Urothelium cell line (cell line): ENCODE measurements at places on chromosomes 11 and 22.
A peak's percentile ranks its signal among the peaks of the same experiment; 100 is the strongest.

DNA sequence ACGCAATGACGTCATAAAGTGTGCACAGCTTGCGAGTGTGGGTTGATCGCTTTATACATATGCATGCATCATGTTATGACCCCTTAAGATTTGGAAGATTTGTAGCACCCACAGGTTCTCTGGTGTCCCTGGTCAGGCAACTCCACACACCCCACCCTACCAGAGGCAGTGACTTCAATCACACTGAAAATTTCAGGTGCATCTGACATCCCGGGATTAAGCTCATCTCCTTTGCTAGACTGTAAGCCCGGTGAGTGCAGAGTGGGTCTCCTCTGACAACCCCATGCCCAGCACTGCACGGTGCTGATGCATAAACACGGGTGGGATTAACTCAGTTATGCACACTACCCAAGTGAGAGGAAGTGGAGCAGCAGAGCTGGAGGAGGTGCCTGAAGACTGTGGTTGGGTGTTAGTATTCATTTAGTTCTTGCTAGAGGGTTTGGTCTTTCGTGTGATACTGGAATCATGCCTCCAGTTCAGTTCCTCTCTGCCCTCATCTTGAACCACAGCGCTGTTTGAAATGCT, 6.5 kb downstream of the ARSA start:
- no peak for DNase-seq

DNA sequence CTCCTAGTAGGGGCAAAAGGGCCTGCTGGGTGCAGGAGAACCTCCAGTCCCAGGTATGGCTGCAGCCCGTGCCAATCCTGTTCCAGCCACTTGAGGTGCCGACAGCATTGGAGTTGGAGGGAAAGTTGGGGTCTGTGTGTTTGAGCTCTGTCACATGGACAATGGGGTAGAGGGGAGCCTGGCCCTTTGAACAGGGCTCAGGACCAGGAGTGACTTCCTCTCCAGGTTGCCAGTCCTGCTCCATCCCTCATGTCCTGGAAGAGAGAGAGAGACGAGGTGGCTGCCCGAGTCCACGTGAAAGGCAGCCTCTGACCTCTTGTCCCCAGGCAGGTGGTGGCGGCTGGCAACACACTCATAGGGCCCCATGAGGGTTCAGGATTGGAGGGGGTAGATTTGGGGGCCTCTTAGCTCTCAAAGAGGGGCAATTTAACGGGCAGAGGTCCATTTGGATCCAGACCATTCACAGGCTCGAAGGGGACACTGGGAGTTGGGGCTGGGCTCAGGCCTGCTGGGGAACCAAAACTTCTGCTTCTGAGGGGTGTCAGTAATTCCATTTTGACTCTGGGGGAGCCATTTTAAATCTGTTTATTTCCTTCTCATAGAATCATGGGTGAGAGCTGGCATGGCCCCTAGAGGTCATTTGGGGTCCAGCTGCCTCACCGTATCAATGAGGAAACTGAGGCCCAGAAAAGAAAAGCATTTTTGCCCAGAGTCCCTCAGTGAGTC, 4.1 kb downstream of the ADORA2A start:
- no peak for DNase-seq

DNA sequence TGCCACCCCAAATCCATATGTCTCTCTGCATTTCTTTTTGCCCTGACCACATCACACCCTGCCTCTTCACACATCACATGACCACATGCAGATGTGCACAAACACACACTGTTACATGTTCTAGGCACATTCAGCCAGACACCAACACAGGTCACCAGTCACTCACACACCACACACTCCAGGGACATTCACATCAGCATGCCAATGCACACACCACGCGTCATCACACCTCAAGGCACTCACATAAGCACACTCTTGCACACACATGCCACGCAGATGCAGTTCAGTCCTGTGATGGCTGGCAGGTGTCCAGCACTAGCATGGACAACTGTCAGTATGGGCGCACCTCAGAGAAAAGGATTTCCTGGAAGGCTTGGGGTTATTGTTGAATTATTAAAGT, 77.0 kb upstream of the MYOD1 start:
- DNase-seq = no peak

DNA sequence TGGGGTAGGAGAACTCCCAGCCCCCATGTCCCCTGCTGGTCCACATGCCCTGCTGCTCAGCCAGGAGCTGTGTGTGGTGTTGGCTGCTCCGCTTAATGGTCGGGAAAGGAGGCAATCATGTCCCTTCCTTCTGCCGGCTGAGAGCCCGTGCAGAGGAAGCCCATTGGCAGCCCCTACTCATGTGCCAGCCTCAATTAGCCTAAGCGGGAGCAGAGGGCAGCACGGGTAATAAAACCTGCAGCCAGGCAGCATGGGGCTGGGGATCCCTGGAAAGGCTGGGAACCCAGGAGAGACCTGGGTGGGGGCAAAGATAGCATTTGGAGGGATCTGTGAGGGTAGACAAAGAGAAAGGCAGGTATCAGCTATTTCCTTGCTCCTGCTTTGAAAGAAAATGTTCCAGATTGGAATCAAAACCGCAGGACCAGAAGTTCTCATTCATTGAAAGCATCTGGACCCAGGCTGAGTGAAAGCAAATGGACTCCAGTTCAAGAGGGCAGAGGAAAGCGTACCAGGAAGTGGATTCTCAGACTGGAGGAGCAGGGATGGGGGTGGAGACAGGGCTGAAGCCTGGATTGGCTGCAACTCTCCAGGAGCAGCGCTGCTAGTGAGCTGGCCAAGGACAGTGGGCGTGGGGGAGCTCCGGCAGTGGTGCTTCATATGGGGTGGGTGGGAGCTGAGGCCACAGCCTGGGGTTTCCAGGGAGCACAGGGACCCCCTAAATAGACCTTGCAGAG, 103.4 kb upstream of the NECTIN1 start:
- no peak for DNase-seq

DNA sequence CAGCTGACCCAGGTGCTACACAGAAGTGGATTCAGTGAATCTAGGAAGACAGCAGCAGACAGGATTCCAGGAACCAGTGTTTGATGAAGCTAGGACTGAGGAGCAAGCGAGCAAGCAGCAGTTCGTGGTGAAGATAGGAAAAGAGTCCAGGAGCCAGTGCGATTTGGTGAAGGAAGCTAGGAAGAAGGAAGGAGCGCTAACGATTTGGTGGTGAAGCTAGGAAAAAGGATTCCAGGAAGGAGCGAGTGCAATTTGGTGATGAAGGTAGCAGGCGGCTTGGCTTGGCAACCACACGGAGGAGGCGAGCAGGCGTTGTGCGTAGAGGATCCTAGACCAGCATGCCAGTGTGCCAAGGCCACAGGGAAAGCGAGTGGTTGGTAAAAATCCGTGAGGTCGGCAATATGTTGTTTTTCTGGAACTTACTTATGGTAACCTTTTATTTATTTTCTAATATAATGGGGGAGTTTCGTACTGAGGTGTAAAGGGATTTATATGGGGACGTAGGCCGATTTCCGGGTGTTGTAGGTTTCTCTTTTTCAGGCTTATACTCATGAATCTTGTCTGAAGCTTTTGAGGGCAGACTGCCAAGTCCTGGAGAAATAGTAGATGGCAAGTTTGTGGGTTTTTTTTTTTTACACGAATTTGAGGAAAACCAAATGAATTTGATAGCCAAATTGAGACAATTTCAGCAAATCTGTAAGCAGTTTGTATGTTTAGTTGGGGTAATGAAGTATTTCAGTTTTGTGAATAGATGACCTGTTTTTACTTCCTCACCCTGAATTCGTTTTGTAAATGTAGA, 1.7 kb downstream of the MALAT1 start:
- no peak for DNase-seq

DNA sequence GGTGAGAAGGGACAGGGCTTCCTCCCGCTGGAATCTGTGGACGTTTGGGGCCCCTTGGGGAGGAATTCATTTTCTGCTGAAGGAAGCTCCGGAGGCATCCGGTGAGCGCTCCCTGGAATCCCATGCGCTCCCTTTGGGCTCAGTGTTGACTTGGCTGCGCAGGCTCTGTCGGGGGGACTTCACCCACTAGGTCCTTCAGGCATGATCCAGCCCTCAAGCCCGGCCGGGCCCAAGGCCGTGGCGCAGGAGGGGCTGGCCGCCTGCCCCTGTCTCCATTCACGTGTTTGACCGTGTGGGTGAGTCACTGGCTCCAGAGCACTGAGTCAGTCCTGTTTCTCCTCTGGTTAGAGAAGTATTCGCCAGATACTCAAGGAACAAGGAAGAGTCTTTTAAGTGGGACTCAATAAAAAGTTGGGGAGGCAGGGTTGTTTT, 1.4 kb downstream of the CTTN start:
- DNase-seq = peak; percentile 94

GRCh38 chr11:73307323-73308002, 613 bp upstream of the ARHGEF17 start:
- DNase-seq = peak; percentile 98

DNA sequence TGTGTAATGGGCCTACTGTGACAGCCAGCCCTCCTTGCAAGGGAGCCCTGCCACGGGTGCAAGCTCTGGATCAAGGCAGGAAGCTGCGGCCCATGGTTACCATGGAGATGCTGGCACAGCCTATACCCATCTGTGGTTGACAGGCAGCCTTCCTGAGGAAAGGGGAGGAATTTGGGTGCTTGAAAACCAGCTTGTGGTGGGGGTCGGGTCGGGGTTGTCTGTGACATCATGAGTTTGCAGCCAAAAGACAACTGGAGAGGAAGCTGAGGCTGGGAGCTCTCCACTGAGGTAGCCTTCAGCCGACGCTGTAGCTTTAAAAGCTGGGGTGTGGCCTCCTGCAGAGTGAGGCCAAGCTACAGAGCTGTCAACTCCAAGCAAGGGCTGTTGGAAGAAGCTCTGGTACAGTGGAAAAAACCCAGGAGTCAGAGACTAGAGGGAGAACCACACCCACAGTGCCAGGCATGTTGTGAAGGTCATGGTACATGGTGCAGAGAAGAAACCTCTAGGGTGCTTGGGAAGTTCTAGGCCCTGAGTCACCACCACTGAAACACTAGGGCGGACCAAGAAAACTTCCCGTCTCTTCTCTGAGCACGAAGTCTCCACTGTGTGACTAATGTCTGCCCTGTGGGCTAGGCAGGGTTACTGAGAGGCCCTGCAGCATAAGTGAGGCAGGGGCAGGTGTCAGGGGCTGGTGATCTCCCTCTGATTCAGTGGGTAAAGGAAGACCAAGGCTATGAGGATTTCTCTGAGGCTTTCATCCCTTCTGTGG, 10.8 kb upstream of the LDHA start:
- peak; percentile 79 for DNase-seq

- no peak for DNase-seq
These were observed 43.5 kb downstream of the THAP12 start for GRCh38 chr11:76337469-76337868.
